ENCODE measurements at places on chromosomes 12 and 14. TPM values are rescaled to one million over a fixed set of nuclear protein-coding genes. Genes with fewer than 3 reads are reported as not detected.

Gene CLEC2D
- 446 TPM for total RNA-seq

Gene PSMB5
- 57.5 TPM for total RNA-seq

Gene SAMD15
- not detected for total RNA-seq

GRCh38 chr12:46153268-46153872 lies 115.5 kb downstream of the SLC38A1 start:
- peaks cover 10% of the 10 kb centered on the region for H3K27me3 ChIP-seq
- DNase-seq, result no peak
- H3K27ac ChIP-seq, result no peak overlapping the region
- no peak overlapping the region for H3K4me3 ChIP-seq

DNA sequence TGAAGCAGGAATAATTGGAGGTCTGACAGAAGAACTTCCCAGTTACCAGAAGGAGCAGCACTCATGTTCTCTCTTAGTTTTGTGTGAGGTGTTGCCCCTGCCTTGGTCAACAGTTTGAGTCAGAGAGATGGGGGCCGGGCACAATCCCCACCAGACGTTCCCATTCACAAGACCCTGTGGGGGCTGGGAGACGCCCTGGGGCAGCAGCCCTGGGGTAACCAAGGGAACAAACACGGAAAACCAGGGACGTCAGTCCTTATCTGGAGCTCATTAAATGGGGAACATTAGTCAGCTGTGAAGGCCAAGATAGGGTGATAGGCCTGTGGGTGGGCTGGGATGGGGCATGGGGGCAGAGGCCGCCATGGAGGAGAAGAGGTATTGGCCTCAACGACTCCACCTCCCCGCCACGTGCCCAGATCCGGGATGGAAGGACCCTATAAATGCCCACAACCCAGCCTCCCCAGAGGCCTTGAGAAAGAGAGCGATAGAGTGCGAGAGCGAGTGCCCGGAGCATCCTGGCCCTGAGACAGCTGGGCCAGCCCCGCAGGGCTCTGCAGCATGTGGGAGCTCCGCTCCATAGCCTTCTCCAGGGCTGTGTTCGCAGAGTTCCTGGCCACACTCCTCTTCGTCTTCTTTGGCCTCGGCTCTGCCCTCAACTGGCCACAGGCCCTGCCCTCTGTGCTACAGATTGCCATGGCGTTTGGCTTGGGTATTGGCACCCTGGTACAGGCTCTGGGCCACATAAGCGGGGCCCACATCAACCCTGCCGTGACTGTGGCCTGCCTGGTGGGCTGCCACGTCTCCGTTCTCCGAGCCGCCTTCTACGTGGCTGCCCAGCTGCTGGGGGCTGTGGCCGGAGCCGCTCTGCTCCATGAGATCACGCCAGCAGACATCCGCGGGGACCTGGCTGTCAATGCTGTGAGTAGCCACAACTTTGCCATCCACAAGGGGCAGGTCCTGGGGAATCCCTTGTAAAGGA lies at the start of gene AQP2:
AQP2 (plus strand) TSS at position 465 of the 979 bp plus-strand sequence; CDS start at position 559, 94 bp downstream.
- H3K36me3 ChIP-seq, result no peaks in the 10 kb centered on the region
- no peak for DNase-seq
- H3K27me3 ChIP-seq, result peaks cover 25% of the 10 kb centered on the region
- no peak within 1 kb of the TSS for H3K4me3 ChIP-seq
- H3K4me1 ChIP-seq, result peaks cover 11% of the 10 kb centered on the region

DNA sequence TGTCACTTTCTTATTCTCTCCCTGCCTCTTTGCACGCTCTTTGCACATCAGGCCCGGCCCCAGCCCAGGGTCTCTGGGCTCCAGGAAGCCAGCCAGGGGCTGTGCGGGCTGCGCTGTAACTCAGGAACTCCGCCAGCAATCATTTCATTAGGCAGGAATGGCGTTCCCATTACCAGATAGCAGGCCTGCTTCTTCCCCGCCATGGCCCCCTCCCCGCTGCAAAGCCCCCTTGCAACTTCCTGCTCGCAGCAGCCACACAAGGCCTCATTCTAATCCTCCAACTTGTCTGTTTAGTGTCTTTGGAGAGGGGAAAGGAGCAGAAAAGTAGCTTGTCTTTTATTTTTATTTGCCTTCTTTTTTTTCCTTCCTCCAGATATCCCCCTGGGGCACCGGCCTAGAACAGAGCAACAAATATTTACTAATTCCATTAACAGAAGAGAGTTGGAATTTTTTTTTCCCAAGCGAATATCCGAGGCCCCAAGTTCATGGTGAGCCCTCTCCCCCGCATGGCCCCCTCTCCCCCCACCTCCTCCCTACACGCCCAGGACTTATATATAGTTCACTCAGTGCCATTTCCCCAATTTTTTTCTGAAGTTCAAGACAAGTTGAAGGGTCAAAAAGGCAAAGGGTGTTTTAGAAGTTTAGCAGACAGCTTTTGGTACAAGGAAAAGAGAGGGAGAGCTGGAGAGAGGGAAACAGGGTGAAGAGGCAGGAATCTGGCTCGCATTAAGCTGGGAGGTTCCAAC lies 329.4 kb upstream of the TBX3 start:
- no peak overlapping the region for H3K27ac ChIP-seq
- no peaks in the 10 kb centered on the region for H3K4me1 ChIP-seq
- DNase-seq, result no peak
- H3K4me3 ChIP-seq, result no peak overlapping the region

- no peak for DNase-seq
- H3K27me3 ChIP-seq, result no peaks in the 10 kb centered on the region
- no peaks in the 10 kb centered on the region for H3K4me1 ChIP-seq
- no peaks in the 10 kb centered on the region for H3K36me3 ChIP-seq
Observed at GRCh38 chr12:98188650-98189077, 326.7 kb upstream of the TMPO start.

DNA sequence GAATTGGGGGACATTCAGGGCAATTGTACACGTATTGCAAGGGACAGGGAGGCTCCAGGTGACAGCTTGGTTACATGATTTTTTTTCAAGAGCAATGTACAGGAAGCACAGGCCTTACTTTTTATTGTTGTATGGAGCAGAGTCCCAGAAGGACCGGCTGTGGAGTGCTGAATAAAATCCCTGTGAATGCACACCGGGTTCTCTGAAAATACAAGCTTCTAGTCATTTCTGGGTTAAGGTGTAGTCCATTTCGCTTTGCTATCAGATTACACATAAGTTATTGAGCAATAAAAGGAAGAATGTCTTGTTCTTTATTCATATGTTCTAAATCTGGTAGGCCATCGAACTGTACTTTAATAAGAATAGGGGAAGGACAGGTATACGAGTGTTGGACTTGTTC lies 52.2 kb downstream of the PDE3A start:
- no peaks in the 10 kb centered on the region for H3K4me1 ChIP-seq
- H3K36me3 ChIP-seq, result no peaks in the 10 kb centered on the region
- H3K4me3 ChIP-seq, result no peak overlapping the region
- no peak overlapping the region for H3K27ac ChIP-seq
- DNase-seq, result no peak
- no peaks in the 10 kb centered on the region for H3K27me3 ChIP-seq
